ENCODE measurements at places on chromosomes 4 and X.

DNA sequence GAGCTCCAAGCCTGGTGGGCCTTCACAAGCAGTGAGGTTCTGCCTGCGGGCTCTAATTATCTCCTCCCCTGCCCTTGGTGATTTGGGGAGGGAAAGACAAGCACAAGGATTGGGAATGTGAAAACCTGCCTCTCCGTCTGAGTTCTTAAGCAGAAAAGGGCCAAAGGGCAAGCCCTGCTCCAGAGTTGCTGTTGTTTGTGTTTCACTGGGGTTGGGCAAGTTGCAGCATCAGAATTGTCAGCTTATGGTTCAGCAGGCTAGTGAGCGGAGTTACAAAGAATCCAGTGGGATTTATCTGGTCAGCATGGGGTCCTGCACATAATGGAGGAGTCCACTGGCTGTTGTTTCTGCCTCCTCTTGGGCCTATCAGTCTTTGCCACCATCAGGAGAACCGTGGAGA is 60.5 kb downstream of the NHS start:
- DNase-seq = no peak

GRCh38 chr4:37865450-37865849 is 25.4 kb upstream of the TBC1D1 start:
- DNase-seq = no peak

DNA sequence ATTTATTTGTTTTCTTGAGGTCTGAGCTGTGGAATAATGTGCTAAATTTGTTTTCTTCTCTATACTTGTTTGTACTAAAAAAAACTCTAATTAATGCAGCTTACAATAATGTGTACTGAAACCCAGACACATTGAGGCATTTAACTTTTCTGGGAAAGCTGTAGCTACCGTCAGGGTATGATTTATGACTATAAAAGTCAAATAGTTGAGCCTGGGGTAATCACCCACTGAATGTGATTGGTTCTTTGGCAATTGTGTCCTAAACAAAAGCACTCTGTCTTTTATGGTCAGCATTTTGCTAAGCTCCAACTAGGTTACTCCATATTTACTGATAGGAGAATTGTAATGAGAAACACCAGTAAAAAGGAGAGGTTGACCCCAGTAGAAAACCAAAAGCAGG is 65.9 kb upstream of the CBLL2 start:
- DNase-seq = no peak

DNA sequence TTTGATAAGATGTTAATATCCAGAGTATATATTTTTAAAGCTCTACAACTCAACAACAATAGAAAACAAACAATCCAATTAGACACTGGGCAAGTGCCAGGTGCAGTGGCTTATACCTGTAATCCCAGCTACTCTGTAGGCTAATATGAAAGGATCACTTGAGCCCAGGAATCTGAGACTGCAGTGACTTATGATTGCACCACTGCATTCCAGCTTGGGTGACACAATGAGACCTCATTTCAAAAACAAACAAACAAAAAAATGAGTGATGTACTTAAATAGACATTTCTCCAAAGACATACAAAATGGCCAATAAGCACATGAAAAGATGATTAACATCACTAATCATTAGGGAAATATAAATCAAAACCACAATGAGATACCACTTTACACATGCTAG is 356.8 kb upstream of the PCDH10 start:
- no peak for DNase-seq

- no peak for DNase-seq
Observed at GRCh38 chr4:1793940-1794808, 1.1 kb downstream of the FGFR3 start.

DNA sequence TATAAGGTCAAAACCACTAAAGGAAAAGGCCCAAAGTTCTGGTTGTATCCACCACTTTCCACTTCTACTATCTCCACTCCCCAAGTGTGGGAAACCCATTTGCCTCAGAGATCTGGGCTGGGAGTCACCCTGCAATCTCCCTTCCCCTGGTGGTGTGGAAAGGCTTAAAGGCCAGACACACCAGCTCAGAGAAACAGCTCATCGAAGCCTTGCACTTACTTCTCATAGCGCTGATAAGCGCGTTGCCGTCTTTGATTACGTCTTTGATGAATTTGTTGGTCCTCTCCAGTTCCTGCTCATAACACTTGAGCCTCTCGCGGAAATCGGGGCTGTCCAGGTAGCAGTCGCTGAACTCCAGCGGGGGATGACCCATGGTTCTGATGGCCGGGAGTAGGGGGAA is 647 bp downstream of the OPHN1 start:
- no peak for DNase-seq

- DNase-seq = no peak
Observed at GRCh38 chr4:55117511-55117910, 7.9 kb downstream of the KDR start.

DNA sequence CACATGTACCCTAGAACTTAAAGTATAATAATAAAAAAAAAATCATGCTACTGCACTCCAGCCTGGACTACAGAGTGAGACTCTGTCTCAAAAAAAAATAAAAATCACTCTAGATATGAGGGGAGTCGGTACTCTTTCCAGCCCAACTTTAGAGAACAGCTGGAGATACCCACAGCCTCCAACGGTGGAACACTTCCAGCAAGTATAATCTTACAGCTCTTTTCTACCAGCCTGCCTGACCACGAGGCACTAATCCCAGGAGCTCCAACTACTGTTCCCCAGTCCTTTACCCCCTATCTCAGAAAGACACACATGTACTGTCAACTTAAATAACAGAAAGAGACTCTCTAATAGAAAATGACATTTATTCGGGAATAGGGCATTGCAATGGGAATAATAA is 46.8 kb downstream of the STEEP1 start:
- DNase-seq = no peak

- no peak for DNase-seq
Observed at GRCh38 chr4:40515037-40515397, 114.6 kb downstream of the RBM47 start.

GRCh38 chrX:48468247-48468671 is 1.8 kb downstream of the SLC38A5 start:
- peak; percentile 31 for DNase-seq

GRCh38 chr4:168908851-168909273 is 101.2 kb downstream of the CBR4 start:
- no peak for DNase-seq

- no peak for DNase-seq
Observed at GRCh38 chr4:145665773-145666172, 14.2 kb upstream of the C4orf51 start.

DNA sequence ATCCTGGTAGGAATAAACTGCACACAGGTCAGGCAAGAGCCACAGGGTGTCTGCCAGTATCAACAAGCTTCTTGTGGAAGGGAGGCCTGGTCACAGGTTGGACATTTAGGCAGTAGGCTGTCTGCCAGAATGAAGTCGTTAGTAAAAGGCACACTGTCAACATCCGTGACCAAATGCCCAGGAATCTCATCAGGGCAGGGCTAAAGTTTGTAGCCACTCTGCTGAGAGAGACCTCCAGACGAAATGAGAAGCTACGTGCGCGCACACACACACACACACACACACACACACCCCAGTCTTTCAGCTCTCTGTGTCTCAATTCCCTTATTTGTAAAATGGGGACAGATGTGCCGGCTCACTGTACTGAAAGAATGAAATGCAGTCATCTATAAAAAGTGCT is 408.7 kb upstream of the ZFP42 start:
- no peak for DNase-seq

DNA sequence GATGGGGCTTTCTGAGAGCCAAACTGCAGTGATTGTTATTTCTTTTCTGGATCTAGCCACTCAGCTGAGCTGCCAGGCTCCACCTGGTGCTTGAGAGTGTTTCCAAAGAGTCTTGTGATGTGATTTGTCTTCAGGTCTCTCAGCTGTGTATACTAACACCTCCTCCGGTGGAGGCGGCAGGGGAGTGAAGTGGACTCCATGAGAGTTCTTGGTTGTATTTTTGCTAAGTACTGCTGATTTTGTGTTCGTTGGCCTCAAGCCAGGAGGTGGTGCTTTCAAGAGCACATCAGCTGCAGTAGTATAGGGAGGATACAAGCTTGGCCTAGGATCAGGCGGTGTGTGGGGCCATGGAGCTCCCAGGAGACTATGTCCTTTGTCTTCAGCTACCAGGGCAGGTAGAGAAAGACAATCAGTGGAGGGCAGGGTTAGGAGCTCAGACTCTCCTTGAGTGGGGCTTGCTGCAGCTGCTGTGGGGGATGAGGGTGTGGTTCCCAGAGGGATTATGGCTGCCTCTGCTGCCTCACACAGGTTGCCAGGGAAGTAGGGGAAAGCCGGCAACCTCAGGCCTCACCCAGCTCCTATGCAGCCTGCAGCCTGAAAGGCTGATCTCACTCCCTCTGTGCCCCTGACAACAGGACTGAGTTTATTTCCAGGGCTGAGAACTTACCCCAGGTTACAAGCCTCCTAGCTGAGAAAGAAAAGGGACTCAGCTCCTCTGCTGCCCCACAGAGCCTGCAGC is 62.4 kb downstream of the NPFFR2 start:
- no peak for DNase-seq

Measured in activated T-helper 9 cell treated with anti-CD3 and anti-CD28 coated beads, Interleukin-2, amount 50 U/mL, for 16 hours (primary cell).